Left lung (tissue), 14 donors: ENCODE measurements at places on chromosomes 11 and 22. TPM values are rescaled to one million over a fixed set of nuclear protein-coding genes. Genes with fewer than 3 reads are reported as not detected.

DNA sequence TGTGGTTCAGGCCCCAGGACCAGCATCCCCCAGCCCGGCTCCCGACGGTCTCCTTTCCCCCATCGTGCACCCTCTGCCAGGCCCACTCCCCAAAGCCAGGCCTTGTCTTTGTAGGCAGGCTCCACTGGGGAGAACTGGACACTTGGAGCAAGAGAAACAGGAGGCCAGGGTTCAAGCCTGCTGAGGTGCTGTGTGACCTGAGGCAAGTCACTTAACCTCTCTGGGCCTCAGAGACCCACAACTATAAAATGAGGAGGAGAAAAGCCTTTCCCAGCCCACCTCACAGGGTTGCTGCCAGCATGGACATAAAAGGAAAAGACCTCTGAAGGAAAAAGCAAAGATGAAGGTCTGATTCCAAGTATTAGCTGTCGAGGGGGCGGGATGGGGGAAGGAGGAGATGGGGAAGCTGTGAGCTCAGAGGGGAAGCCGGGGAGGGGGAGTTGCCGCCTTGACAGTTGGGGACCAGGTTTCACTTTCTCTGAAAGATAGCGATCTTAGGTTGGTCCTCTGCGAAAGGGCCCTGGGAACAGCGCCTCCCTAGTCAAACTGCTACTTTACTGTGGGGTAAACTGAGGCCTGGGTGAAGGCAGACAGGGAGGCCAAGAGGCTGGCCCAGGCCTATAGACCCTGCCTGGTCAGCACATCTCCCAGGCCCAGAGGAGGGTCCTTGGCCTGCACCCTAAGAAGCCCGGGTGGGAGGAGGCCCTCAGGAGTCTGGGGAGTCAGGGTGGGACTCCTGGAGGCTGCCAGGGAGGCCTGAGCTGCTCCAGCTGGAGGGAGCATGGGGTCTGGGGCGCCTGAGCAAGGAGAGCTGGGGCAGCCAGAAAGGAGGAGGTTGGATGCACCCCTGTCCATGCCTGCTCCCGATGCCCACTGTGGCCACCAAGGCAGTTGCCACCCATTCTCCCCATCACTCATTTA is 991 bp upstream of the OSM start:
- no peaks in the 10 kb centered on the region for H3K27me3 ChIP-seq
- peak overlapping the region; percentile 77 for H3K27ac ChIP-seq
- peaks cover 5% of the 10 kb centered on the region for H3K36me3 ChIP-seq
- no peaks in the 10 kb centered on the region for H3K4me1 ChIP-seq

DNA sequence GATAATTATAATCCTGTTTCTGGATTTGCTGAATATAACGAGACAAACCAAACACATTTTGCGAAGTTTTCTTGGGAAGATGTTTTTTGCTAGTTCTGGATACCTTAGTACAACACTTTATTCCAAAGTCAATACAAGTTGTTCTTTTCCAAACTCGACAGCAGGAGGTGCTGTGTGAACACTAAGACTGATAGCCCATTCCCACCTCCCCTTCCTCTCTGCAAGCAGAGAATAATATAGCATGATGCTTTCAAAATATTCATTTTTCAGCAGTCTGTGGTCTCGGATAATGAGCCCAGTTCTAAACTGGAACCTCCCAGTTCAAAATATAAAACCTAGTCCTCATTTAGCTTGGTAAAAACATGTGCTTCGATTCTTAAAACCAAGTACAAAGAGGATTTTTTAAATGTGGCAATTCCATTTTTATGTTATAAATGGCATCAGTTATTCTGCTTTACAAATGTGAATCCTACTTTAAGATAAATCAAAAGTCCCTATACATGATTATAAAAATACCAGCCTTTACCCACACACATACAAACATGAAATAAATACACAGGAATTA is 129.1 kb downstream of the DCDC1 start:
- H3K4me1 ChIP-seq, result no peaks in the 10 kb centered on the region
- peak; percentile 68 for DNase-seq

DNA sequence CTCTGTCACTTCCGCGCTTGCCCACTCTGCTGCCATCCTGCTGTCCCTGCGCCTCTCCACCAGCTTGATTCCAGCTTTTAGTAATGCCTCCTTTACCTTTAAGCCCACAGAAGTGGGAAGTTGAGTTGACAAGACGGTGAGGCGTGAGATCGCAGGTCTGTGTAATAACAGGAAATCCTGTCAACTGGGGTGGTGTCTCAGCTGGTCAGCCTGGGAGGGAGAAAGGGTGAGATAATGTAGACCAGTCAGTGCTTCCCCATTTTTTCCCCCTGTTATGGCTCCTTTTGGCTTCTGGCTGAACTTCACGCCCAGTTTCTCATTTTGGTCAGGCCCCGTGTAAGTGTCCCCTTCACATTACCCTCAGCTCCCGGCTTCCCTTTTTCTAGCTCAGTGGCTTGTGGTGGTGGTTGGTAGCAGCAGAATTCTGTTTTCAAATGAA is 98.9 kb downstream of the TRAF6 start:
- H3K27ac ChIP-seq, result peak overlapping the region; percentile 90
- DNase-seq, result no peak
- H3K4me1 ChIP-seq, result peaks cover 8% of the 10 kb centered on the region
- no peak overlapping the region for H3K4me3 ChIP-seq
- H3K36me3 ChIP-seq, result no peaks in the 10 kb centered on the region

DNA sequence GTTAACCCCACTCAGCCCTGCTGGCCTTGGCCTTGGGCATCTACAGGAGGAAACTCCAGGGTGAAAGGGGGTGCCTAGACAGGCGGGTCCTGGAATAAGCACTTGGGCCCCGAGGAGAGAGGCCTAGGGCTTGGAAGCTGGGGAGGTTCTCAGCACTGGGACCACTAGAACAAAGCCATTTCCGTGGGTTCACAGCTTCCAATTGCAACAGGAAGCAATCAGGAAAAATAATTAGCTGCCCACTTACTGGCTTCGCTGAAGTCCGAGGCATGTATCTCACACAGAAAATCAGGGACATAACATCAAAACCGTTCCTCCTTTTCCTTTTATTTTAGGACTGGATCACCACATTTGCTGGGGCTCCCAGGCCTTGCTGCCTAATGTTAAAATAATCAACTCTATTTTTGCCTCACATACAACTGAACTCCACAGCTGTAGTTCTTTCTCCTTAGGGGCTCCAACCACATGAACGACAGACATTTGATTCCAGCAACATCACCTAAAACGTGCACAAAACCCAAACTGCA is 161.1 kb upstream of the GRK3 start:
- H3K36me3 ChIP-seq, result no peaks in the 10 kb centered on the region
- H3K4me1 ChIP-seq, result peaks cover 71% of the 10 kb centered on the region
- DNase-seq, result no peak

The ZNF214 gene
- polyA plus RNA-seq, result 8.3 TPM

GRCh38 chr22:45516923-45517675 is 14.4 kb downstream of the FBLN1 start:
- peak overlapping the region; percentile 20 for H3K27ac ChIP-seq
- DNase-seq, result no peak
- H3K4me3 ChIP-seq, result no peak overlapping the region
- peaks cover 17% of the 10 kb centered on the region for H3K27me3 ChIP-seq
- no peaks in the 10 kb centered on the region for H3K4me1 ChIP-seq

The MIOX gene
- 0.15 TPM for polyA plus RNA-seq

GRCh38 chr11:110031171-110031570 is 62.0 kb upstream of the ZC3H12C start:
- H3K4me3 ChIP-seq, result no peak overlapping the region
- no peaks in the 10 kb centered on the region for H3K4me1 ChIP-seq
- H3K27ac ChIP-seq, result no peak overlapping the region
- H3K27me3 ChIP-seq, result no peaks in the 10 kb centered on the region
- H3K36me3 ChIP-seq, result no peaks in the 10 kb centered on the region

The TEF gene
- polyA plus RNA-seq, result 16.8 TPM

The INS gene
- not detected for polyA plus RNA-seq

DNA sequence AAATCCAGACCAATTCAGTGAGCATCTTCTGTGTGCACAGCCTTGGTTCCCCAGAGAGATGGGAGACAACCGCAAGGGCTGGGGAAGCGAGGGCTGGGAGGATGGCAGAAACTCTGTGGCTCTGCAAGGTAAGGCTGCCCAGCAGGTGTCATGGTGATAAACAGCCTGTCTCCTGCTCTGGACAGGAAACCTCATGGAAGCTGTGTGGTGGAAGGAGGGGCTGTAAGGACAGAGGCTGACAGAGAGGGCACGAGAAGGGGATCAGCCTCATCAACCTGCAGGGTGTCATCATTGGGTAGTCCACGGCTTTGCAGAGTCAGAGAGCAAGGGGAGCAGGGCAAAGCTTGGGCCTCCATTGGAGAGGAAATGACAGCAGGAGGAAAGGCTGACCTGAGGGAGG is 138.4 kb upstream of the CADM1 start:
- H3K4me1 ChIP-seq, result no peaks in the 10 kb centered on the region
- H3K27me3 ChIP-seq, result no peaks in the 10 kb centered on the region
- DNase-seq, result no peak
- H3K27ac ChIP-seq, result no peak overlapping the region
- H3K36me3 ChIP-seq, result no peaks in the 10 kb centered on the region

- H3K4me3 ChIP-seq, result no peak overlapping the region
- H3K36me3 ChIP-seq, result no peaks in the 10 kb centered on the region
- H3K4me1 ChIP-seq, result no peaks in the 10 kb centered on the region
- no peaks in the 10 kb centered on the region for H3K27me3 ChIP-seq
- DNase-seq, result no peak
Observed at GRCh38 chr11:38948392-38948791, 2350.4 kb upstream of the RAG2 start.

The OR51B2 gene
- not detected for polyA plus RNA-seq

The ARHGAP20 gene
- 47.8 TPM for polyA plus RNA-seq

The SCUBE1 gene
- polyA plus RNA-seq, result 2.2 TPM

The PYGM gene
- 4.4 TPM for polyA plus RNA-seq

The GLYATL2 gene
- 1.8 TPM for polyA plus RNA-seq
